Mesothelial cell of epicardium (in vitro differentiated cells): ENCODE measurements at places on chromosomes 16 and 17. TPM values are rescaled to one million over a fixed set of nuclear protein-coding genes. Genes with fewer than 3 reads are reported as not detected.

The SLC12A3 gene
- total RNA-seq: not detected in 3 replicates

DNA sequence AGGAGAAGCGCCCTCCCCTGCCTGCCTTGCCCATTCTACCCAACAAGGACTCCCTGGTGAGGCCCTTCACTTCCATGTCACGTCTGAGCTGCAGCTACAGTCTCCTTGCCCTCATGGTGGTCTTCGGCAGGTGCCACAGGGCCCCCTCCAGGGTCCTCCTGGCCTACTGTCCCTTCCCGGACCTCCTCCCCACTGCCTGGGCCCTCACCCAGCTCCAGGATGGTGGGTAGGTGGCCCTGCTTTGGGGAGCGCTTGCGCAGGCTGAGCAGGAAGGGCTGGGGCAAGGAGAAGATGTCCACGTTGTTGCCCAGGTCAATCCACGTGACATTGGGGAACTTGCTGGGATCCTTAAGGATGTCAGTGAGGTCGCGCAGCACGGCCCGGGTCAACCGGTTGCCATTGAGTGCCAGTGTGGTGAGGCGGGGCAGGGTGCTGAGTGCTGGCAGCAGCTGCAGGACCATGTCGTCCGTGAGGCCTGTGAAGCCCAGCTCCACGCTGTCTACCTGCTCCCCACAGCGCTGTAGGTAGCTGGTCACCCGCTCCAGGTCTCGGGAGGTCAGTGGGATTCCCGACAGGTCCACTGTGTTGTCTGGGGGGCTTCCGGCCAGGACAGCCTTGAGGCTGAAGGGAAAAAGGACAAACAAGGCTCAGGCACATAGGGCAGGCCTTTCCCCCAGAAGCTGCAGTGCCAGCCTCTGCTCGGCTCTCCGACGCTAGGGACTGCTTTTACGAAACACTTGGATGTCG, 28.3 kb downstream of the TRPV2 start:
- peaks cover 41% of the 10 kb centered on the region for H3K4me1 ChIP-seq
- peaks cover 20% of the 10 kb centered on the region for H3K36me3 ChIP-seq

GRCh38 chr17:49344914-49345313, 17.1 kb downstream of the ZNF652 start:
- no peak overlapping the region for H3K27ac ChIP-seq
- H3K27me3 ChIP-seq: no peaks in the 10 kb centered on the region
- H3K4me3 ChIP-seq: no peak overlapping the region
- H3K4me1 ChIP-seq: peaks cover 14% of the 10 kb centered on the region
- peaks cover 3% of the 10 kb centered on the region for H3K36me3 ChIP-seq
- DNase-seq: no peak

- H3K27ac ChIP-seq: no peak overlapping the region
- no peaks in the 10 kb centered on the region for H3K4me1 ChIP-seq
- peak; percentile 21 for DNase-seq
Measured at GRCh38 chr17:79650283-79650682, 39.4 kb upstream of the RBFOX3 start.
